ENCODE measurements at places on chromosomes 3 and 15.

DNA sequence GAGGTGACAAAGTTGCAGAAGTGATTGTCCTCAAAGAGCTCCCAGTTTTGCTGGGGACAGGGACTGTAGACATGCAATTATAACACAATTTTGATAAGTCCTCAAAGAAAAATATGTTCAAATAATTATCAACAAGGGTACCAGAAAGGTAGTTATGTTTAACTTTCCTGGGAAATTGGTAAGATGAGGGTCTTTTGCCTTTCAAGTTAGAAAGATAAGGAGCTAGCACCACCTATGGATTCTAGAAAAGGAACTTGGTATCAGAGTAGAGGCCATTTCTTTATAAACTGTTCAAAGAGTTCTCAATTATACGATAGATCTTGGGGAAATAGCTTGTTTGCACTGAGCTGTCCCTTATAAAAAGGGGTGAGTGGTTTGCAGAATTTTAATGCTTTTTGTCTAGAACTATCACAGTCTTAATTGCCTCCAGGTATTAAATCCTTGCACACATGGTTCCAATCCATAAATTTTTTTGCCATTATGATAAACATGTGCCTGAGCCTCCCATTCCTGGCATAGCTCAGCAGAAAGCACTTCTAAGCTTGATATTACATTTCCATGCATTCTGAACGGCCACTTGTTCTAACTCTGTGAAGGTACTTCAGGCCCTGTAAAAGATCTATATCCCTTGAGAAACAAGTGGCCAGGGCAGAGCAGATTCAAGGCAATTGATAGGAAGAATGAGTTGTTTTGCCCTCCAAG is 247.5 kb upstream of the LRIG1 start:
- no peak for DNase-seq

DNA sequence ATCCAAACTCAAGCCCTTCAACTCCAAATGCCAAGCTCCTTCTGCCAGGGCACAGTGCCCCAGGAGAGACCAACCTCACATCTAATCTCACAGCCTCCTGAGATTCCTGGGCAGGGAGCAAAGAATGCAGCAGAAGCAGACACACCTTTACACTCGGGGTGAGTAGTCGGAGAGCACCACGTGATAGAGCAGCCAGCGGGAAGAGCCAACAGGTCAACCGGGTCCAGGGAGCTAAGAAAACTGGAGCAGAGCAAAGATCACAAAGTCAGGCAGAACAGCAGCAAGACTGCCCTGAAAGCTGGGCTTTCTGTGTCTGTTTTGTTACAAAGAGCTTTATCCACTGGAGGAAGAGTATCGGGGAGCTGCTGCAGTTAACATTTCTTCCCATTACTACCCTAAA is 4.2 kb downstream of the B3GALNT1 start:
- no peak for DNase-seq

- no peak for DNase-seq
Measured at GRCh38 chr15:78282324-78282723, 17.1 kb downstream of the SKIC8 start.

- DNase-seq = no peak
Measured at GRCh38 chr15:29728418-29728817, 93.8 kb downstream of the TJP1 start.

DNA sequence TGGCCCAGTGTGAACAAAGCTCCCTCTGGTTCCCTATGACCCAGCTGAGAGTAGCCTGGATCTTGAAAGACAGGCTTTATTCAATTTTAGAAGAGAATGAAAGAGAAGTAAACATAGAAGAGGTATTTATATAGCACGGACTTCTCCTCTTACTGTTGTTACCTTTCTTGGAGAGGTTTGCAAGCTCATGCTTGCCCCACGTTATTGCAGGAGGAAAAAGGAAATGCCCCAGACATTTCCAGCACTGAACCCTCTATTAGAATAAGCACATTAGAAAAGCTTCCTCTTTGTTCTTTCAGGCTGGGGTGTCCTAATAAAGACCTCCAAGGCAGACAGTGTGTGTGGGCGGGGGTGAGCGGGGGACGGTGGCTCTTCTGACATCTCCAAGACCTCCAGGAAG is 98.7 kb upstream of the AGBL1 start:
- no peak for DNase-seq

DNA sequence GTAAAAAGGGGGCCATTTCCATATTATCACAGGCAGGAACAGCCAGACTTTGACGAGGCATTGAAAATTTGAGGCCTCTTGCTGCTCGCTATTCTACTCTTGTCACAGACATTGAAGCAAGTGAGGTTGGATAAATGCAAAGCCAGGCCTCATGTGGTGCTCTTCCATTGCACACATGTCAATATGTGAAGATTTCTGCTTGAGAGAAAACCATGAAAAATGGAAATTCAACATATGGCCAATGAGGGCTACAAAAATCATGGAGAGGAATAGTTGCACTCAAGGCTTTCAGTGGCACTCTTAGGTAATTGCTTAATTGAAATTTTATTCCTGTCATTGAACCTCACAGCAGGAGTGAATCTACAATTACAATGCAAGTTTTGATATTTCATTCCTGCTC is 185.6 kb upstream of the MBNL1 start:
- DNase-seq = no peak

DNA sequence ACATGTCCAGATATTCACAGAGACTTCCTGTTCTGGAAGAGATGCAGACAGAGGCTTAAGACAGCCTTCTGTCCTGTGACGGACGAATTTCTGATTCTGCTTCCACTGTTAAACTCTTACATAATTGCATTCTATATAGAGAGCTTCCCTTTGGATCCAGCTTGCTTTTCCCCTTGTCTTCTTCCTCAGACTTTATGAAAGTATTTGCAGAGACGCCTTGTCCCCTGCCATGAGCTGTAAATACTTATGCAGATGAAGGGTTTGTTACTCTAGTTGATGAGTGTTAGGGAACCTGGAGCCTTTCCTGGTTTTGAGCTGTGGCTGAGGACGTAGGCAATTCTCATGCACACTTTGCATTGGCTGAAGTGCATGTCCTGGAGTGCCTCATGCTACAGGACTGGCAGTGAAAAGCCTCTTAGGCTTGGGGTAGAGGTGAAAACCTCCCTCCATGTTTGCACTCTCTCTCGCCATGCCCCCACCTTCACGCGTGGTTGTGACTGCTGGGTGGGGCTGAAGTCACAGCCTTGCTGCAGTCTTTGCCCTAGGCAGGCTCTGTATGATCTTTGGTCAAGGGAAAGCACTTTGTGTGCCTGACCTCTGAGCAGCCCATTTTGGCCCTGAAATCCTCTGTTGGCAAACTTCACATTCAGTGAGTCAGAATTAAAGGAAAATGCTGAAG is 286.6 kb downstream of the PTPRG start:
- no peak for DNase-seq

DNA sequence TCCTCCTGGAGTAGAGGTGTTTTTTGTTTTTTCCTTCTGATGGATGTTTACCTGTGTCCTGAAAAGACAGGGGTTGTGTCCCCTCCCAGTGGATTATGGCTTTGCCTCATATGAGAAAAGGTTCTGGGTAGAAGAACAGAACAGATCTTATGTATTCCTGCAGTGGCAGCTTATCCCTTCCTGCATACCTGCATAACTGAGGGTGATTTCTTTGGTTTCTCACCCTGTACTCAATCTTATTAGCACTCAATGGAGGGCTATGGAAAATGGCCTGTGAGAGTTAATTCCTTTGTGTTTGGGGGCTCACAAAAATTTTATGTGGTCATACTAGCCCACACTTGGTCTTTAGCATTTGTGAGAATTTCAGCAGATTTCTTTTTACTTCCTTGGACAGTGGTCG is 482.0 kb upstream of the ONECUT1 start:
- no peak for DNase-seq

- no peak for DNase-seq
Measured at GRCh38 chr3:23084367-23084766, 118.8 kb upstream of the UBE2E2 start.

GRCh38 chr15:80989518-80990478 is at the start of gene MESD:
TSS of gene MESD (minus strand) at chr15:80989819. CDS start at chr15:80989791, 28 bp downstream.
- DNase-seq = peak; percentile 98

- no peak for DNase-seq
Measured at GRCh38 chr15:101114166-101114565, 137.7 kb downstream of the CHSY1 start.

GRCh38 chr3:12560505-12561190 is 3.8 kb downstream of the MKRN2 start:
- no peak for DNase-seq

GRCh38 chr3:66093981-66094380 is 55.3 kb upstream of the MAGI1 start:
- DNase-seq = no peak

GRCh38 chr3:133670525-133670995 is 8.8 kb upstream of the TOPBP1 start:
- DNase-seq = no peak

- no peak for DNase-seq
Measured at GRCh38 chr15:25427861-25428260, 11.0 kb downstream of the UBE3A start.

DNA sequence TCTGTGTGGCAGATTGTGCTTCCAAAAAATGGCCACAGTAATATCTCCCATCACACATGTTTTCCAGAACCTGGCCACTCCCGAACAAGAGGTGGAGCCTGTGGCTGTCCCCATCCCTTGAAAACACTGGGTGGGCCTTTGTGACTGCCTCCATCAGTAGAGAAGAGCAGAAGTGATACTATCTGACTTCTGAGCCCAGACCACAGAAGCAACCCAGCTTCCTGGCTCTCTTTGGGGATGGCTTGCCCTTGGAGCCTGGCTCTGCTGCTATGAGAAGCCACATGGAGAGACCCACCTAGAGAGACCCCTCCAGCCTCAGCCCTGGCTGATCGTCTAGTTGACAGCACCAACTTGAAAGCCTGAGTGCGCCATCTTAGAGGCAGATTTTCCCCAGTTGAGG is 39.8 kb upstream of the CMTM8 start:
- no peak for DNase-seq

DNA sequence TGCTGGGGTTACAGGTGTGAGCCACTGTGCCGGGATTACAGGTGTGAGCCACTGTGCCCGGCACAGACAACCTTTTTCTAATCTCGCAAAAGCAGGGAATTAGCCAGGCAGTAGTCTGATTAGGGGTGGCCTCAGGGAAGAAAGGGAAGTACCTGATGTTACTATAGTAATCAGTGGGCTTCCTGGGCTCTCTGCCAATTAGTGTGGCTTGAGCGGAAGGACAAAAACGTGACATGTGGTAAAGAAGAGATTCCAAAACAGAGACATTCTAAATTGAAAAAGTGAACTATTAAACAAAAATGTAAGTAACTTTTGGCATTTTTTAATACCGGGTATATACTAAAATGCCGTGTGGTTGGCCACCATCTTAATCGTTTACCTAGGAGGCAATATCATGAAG is 48.1 kb downstream of the CFAP20DC start:
- no peak for DNase-seq

GRCh38 chr15:98154863-98155262 is 194.4 kb downstream of the ARRDC4 start:
- no peak for DNase-seq

DNA sequence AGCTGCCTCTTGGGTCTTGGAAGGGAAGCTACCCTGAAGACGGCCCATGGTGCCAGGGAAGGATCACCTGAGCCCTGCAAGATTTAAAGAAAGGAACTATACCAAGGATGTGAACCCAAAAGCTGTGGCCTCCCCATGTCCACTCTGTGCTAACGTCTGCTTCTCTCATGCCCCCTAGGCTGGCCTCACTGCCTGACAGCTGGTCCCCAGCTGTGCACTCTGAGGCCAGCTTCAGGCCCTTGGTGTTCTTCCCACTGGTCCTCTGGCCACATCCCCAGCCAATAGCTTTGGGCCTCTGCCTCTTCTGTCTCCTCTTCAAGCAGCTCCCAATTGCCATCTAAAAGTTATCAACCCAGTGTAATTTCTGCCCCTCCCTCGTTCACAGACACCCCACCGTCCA is 5.2 kb upstream of the LRRK1 start:
- DNase-seq = no peak

- no peak for DNase-seq
Measured at GRCh38 chr3:125128861-125129501, 73.2 kb upstream of the HEG1 start.

GRCh38 chr15:28075573-28075972 is 23.5 kb downstream of the OCA2 start:
- no peak for DNase-seq

GRCh38 chr3:52240059-52240885 is 1.3 kb upstream of the TWF2 start:
- peak; percentile 54 for DNase-seq

- no peak for DNase-seq
Measured at GRCh38 chr3:23166276-23166675, 36.9 kb upstream of the UBE2E2 start.

DNA sequence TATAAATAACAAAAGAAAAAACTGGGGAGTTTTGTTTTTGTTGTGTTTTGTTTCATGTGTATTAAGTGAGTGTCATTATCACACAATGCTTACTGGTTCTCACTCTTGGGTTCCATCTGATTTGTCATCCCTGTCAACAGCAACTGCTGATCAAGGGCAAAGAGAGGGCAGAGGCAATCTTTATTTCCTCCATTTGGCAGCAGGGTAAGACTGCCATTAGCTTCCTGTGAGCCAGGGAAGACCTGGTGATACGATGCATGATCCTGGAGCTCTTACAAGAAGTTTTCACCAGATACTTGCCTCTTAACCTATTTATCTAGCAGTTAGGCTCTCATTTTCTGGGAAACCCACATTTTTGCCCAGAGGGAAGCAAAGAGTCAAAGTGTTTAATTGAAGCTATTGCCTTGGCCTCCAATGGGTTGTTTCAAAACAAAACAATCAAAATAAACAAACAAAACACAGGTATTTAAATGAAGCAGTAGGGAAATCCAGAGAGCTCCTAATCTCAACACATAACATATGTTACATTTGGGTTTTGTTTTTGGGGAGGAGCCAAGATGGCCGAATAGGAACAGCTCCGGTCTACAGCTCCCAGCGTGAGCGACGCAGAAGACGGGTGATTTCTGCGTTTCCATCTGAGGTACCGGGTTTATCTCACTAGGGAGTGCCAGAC is 529.8 kb downstream of the MAGI1 start:
- DNase-seq = no peak

DNA sequence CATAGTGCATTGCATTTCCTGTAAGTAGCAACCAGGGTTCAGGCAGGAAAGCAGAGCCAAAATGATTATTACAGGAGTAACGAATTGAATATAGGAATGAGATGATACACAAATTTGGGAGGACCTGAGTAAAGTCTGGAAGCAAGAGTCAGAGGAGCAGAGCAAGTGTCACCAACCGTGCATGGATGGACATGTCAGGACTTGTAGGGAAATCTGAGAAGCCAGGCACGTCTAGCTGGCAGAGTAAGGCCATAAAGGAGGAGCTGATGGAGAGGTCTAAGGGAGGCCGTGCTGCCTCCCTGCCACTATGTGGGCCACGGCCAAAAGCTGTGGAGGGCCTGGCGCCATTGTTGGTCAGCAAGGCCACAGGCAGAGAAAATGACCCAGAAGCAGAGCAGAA is 22.4 kb downstream of the GJD2 start:
- no peak for DNase-seq

DNA sequence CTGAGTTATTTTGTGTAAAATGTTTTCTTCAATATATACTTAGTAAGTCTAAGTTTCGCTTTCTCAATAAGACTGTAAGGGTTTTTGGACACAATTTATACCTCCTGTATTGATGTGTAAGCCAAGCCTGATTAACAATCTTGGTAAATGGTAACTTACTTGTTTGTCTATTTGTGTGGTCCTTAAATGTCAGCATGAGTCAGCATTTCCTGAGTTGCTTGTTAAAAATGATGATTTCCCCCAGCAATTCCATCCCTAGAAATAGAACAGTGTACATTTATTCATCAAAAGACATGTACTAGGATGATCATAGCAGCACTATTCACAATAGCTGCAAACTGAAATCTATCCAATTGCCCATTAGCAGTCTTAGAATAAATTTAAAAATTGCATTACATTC is 53.4 kb upstream of the LRIG1 start:
- no peak for DNase-seq

Measured in Ammon's horn (tissue), 1 donor.